ENCODE measurements at places on chromosomes 4 and X.
A peak's percentile ranks its signal among the peaks of the same experiment; 100 is the strongest.

DNA sequence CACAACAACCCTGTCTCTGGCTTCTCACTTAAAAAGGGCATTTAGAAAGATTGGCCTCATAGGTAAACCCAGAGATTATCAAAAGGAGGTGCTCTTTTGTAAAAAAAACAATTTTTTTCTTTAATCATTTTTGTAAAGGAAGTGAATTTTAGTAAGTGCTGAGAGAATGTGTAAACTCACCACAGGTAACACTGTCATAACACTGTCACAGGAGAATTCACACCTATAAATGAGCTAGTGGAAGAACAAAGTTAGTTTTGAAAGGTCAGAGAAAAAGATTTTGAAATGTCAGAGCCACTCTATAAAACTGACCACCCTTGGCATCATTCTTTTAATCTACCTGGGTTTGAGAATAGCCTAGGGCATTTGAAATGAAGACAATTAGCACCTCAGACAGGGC, 3.3 kb upstream of the SH2D1A start:
- DNase-seq = no peak

DNA sequence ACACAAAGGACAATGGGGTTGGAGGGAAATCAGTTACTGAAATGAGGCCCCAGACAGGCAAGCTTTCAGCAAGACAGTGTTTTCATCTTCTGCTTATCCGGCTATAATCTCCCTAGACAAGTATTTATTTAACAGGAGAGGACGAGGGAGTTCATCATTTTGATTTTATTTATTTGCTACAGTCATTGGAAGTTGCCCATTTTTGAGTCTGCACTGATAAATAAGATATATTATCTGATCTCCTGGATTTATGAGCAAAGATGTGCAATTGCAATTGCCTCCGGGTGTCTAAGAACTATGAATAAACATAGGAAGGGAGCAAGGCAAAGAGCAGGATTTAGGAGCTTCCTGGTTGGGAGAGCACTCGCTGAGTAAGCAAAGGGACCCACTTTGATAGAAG, 263.2 kb upstream of the EDA2R start:
- DNase-seq = no peak

DNA sequence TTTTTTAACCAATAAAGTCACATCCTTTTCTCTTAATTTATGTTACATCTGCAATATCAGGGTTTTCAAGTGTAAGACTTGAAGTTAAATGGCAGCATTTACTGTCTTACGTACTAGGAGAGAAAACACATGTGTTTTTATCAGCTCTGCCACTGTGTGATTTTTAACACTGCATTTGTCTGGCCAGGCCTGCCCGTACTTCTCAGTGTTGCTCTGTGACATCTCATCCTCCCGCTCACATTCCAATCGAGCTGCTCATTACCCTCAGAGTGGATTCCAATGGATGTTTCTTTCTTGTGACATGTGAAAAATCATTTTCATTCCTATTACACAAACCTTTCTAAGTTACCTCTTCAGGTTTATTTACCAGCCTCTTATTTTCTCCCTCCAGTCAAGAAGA, 420.3 kb downstream of the FAT4 start:
- peak; percentile 69 for DNase-seq

- DNase-seq = no peak
Observed at GRCh38 chr4:101242441-101242840, 104.9 kb downstream of the PPP3CA start.

DNA sequence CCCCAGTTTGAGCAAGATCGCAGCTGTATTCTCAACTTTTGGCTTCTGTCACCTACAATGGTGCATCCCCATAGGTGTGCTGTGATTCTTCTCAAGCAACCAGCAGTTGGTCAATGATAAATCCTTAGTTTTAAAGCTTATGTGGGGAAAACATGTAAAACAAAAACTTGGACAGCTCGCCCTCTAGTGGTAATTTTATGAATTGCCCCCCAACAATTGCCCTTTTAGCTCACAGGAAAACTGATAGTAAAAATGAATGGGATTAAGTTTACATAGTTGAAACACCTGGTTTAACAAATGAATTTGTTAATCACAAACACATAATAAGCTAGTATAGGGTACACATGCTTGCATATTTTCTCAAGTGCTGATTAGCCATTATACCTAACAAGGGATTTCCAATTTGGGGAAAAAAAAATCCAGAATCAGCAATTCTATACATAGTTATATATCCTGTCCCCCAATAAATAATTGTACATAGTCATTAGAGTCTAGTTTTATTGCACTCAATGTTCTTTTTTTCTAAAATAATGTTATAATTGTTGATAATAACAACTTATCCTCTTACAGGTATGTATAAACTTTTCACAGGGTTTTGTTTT, 30.1 kb downstream of the TEX13A start:
- DNase-seq = peak; percentile 10

DNA sequence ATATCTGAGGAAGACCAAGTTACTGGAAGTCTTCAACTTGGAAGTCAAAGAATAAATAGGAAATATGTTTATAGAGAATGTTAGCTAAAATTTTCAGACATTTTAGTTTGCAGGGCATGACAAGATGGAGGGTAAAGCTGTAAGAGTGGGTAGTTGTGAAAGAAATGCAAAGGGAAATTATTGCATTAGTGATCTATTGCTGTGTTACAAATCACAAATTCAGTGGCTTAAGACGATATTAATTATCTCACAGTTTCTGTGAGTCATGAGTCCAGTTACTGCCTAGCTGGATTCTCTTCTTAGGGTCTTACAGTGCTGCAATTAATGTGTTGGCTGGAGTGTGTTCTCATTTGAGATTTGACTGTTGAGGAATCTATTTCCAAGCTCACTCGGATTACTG, 62.9 kb upstream of the CAMK2D start:
- DNase-seq = no peak

DNA sequence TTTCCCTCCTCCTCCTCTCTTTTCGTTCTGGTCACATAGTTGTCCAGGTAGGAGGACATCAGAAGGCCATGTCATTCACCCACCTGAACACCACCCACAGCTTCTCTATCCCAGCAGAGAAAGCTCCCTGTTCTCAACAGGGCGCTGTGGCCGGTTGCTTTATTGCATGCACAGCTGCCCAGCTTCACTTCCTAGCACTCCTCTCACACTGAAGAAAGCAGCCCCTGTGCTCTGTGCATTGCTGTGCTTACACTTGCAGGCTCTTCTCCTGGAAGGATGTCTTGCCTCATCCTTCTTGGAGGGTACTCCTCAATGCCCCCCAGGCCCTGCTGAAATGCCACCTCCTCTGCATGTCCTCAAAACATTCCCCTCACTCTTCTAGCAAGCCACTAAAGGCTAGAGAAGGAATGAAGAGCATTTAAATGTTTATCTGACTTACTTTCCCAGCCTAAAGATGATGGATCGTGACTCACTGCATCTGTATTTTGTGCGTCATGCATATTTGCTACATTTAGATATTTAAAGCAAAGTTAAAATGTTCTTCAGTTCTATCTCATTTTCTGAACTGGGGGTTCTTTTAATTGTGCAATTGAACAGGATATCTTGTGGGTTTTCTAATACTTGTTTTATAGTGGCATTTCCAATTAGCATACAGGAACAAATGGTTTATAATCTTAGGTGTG, 186.4 kb upstream of the PUDP start:
- peak; percentile 63 for DNase-seq

GRCh38 chr4:73053076-73053475, 16.4 kb downstream of the COX18 start:
- no peak for DNase-seq

- DNase-seq = no peak
Observed at GRCh38 chr4:71389149-71389827, 50.5 kb downstream of the SLC4A4 start.

DNA sequence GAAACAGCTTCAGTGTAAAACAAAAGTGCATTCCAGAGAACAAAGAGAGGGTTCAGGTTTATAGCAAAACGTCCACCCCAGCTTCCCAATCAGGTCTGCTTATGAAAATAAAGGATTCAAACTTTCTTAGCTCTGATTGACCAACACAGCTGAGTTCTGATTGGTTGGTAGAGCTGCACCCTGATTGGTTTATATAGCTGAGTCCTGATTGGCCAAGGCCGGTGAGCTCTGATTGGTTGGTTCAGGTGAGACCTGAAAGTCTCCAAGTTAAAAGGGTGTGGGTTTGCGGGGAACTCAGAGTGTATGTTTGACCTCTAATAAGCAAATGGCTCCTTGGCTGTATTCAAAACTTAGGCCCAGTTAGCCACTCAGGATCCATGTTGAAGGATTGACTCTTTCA, 20.9 kb downstream of the CLRN2 start:
- no peak for DNase-seq

GRCh38 chr4:184215709-184216328, 1.9 kb downstream of the ENPP6 start:
- DNase-seq = no peak

- DNase-seq = no peak
Observed at GRCh38 chr4:144902614-144903013, 195.4 kb downstream of the ANAPC10 start.

GRCh38 chr4:26275281-26275680, 45.5 kb upstream of the RBPJ start:
- no peak for DNase-seq

GRCh38 chr4:6606465-6607235, 31.7 kb downstream of the MAN2B2 start:
- DNase-seq = no peak

DNA sequence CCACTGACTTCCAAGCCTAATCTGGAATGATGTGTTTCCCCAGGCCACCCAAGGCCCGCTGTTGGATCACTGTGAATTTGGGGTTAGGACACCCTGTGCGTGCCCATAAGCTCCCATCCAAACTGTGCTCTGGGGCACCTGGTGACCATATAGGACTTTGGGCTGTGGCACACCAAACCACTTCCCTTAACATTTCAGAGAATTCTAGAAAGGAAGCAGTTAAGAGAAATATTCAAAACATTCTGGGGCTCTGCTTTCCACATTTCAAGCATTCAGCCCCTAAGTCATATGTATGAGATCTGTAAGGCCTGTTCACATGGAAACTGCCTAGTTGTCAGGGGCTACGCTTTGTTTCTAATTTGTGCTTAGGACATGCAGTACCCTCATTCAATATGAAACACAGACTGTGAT, 14.4 kb downstream of the VGLL1 start:
- DNase-seq = no peak

DNA sequence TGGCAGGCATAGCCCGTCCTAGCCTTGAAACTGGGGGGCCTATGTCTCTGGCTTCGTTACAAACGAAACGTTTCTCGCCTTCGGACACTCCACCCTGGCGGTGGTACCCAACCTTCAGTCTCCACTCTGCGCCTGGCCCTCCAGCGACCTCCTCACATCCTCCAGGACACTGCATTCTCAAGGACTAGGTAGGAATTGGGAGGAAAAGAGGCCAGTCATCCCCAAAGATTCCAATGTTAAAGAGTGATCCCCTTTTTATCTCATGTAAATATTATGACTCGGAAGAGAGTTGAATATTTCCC, 2.1 kb upstream of the NKX6-1 start:
- DNase-seq = no peak

DNA sequence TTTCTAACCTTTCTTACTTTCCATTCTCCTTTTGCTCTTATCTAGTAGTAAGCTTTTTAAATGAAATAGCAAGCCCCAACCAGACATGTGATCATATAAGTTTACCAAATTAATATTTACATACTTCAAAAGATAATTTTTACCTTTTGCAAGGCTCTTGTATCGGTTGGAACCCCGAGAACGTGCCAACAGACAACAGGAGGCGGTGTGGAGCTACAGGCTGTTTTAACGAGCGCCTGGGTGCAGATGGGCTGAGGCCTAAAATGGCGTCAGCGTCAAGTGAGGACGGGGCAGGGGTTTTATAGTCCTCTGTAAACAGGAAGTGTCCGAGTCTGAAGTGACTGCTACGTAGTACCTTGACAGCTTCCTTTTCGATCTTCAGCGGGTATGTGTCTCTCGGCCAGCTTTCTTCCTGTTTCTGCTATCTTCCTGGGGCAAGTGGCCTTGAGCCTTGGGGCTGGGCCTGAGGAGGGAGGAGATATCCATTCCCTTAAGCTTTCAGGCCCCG, 342.7 kb downstream of the GALNTL6 start:
- no peak for DNase-seq

DNA sequence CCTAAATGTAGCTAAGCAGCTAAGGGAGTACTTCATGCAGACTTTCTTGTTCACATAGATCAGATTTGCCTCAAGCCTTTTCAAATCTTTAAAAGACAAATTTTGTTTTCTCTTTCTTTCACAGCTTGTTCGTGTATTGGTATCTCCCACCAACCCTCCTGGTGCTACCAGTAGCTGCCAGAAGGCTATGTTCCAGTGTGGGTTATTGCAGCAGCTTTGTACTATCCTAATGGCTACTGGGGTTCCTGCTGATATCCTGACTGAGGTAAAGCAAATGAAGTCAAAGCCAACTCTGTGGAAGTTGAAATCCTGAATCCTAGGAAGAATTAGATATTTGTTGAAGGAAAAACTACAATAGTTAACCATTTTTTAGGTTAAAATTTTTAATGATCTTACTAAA, 62.6 kb downstream of the USO1 start:
- no peak for DNase-seq

DNA sequence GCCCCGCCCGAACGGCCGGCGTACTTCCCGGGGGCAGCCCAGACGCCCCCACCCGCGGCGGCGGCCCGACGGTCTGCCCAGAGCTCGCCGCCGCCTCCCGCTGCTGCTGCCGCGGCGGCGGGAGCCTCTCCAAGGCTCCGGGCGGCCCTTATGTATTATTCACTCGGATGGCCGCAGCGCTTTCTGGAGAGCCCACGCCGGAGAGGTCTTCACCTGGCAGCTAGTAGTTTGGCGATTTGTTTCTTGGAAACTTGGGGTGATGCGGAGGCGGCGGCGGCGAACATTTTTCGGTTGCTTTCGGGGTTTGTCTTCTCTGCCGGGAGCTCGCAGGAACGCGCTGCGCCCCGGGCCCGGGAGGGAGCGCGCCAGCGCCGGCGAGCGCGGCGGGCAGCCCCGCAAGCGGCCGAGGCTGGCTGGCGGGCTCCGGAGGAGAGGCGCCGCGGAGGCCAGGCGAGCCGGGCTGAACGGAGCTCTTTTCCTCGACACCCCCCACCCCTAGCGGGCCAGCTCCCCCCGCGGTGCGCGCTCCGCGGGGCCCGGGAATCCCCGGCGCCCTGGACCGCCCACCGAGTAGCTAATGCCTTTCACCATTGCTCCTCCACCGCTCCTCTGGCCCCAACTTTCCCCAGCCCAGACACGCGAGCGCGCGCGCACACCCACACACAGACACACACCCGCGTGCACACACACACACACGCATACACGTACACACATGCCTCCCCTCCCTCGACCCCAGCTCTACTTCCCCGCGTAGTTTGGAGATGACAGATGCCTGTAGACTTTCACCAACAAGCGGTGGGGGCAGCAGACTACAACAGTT, 113.5 kb downstream of the DHX15 start:
- no peak for DNase-seq

GRCh38 chr4:99817309-99817890, 773 bp downstream of the DAPP1 start:
- DNase-seq = no peak

DNA sequence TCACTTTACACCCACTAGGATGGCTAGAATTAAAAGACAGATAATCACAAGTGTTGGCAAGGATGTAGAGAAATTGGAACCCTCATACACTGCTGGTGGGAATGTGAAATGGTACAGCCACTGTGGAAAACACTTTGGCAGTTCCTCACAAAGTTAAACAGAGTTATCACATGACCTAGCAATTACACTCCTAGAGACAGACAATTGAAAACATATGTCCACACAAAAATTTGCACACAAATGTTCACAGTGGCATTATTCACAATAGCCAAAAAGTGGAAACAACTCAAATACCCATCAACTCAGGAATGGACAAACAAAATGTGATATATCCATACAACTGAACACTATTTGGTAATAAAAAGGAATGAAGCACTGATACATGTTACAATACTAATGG, 5.7 kb downstream of the ZNF280C start:
- no peak for DNase-seq
